GM10248 (cell line): ENCODE measurements at places on chromosomes 5 and 9.

- peak; percentile 50 for DNase-seq
Observed at GRCh38 chr5:151825445-151825844, 53.7 kb downstream of the G3BP1 start.

GRCh38 chr9:11749396-11749795, 943.8 kb upstream of the TYRP1 start:
- DNase-seq = no peak

DNA sequence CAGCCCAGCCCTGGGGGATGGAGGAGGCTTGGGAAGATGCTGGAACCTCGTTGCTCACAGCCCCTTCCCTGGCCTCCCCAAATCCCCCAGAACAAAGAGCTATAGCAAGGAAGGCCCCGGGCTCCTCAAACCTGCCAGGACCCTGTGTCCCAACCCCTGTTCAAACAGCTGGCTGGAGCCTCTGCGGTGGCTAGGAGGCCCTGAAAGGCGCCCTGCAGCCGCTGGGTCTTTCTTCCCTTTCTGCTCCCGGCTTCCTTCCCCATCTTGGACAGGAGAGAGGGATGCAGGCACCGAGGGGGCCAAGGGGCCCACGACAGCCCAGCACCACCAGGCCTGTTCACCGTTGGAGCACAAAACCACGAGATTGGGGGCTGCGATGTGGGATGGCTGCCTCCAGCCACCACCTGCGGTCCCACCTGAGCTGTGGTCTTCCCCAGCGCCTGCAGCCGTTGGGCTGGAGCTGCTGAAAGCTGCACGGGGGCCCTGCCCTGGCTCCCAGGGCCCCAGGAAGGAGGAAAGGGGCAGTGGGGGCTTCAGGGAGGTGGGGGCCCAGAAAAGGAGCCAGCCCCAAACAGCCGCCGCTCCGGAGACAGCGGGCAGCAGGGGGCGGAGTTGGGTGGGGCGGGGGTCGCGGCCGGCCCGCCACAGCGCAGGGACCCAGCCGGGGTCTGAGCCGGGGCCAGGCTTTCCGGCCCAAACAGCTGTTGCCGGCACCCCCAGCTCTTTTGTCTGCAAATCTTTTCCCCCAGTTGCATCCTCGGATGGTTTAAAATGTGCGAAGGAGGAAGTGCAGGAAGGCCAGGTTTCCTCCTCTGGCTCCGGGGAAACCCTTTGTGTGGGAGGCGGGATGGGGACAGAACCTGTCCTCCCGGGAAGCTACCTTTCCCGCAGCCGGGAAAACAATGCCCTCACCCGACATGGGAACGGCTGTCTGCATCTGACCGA, 16.1 kb downstream of the NOTCH1 start:
- no peak for DNase-seq

DNA sequence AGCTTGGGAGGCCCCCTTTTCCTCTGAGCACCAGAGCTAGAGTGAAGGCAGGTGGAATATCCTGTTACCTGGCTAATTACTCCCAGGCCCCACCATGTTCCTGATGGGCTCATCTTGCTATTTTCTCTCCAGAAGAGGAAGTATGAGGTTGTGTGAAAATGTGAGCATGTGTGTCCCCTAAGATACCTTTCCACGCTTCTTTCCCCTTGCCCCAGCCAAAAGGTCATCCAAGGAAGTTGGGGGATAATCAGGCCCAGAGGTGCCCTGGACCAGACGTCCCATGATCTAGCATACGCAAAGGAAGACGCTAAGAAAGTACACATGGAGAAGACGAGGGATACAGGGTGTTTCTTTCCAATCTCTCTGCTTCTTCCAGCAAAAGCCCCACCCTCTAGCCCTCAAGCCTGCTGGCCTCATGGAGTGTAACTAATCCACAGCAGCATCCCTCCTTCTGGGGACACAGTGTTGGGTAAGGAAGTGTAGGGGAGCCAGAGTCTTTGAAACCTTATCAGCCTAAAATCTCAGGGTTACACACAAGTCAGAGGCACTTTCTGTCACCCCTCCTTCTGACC, 115.3 kb downstream of the SLC1A3 start:
- DNase-seq = no peak

DNA sequence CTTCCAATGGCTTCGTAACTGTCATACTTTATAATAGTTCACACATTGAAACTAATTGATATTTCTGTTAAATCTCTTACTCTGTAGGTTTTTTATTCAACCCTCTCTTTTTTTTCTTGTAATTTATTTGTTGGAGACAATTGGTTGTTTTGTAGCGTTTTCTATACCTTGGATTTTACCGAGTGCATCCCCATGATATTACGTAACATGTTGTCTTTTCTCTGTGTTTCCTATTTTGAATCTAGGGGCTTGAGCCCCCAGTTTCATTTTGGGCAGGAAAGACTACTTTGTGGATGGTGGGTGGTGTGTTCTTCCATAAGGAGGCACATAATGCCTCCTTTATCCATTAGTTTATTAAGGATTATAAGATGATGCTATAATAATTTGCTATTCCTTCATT, 7.4 kb downstream of the MRPL22 start:
- DNase-seq = no peak

DNA sequence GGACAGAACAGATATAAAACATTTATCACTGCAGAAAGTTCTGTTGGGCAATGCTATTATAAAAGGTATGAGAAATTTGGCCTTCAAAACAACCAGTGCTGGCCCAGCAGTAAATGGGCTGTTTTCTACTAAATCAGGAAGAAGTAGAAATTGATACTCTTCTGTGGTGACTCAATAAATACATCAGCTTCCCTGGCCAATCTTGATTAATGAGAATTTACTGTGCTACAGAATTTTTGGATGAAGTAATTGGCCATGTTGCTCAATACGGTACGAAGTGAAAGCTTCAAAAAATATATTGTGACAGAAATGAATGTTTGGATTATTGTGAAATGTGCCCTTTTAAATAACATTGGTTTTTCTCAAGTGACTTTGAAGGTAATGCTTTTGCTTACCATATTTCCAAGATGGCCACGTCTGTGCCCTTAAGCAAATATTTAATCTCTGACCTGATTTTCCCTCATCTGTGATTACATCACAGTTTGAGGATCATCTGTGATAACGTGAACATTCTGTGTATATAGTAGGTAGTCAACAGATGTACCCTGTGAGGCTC, 4.2 kb downstream of the DNAJA1 start:
- DNase-seq = no peak

DNA sequence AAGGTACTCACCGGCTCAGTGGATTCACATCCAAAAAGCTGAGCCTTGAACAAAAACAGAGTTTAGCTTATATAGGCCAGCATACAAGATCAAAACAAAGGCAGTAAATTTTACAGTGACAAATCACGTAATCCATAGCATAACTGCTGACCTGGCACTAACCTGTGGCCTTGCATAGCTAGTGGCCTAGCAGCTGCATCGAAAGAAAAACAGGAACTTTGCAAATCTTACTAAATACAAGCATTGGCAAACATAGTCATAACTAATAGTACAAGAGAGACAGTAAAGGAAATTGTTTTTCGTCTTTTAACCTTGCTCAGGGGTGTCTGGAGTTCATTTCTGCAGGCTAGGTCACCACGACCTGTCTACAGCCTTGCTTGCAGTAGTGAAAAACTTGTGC, 4.8 kb downstream of the HSDL2 start:
- no peak for DNase-seq

GRCh38 chr9:133844398-133844784, 106.2 kb upstream of the SARDH start:
- no peak for DNase-seq

- no peak for DNase-seq
Observed at GRCh38 chr5:140607031-140607430, 25.9 kb downstream of the CD14 start.

GRCh38 chr9:77562019-77562748, 85.9 kb downstream of the GNA14 start:
- no peak for DNase-seq

DNA sequence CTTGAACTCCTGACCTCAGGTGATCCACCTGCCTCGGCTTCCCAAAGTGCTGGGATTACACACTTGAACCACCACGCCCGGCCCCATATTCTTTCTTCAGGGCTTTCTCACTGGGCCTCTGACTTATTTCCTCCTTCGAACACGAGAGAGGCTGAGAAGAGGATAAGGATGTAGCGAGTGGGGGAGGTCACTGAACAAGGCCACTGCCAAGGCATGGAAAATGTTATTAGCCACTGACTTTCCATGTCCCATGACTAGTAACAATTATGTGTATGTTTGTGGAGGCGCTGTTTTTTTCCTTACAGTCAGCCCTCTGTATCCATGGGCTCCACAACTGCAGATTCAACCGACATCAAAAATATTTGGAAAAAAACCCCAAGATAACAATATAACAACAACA, 12.3 kb upstream of the FCHSD1 start:
- no peak for DNase-seq

DNA sequence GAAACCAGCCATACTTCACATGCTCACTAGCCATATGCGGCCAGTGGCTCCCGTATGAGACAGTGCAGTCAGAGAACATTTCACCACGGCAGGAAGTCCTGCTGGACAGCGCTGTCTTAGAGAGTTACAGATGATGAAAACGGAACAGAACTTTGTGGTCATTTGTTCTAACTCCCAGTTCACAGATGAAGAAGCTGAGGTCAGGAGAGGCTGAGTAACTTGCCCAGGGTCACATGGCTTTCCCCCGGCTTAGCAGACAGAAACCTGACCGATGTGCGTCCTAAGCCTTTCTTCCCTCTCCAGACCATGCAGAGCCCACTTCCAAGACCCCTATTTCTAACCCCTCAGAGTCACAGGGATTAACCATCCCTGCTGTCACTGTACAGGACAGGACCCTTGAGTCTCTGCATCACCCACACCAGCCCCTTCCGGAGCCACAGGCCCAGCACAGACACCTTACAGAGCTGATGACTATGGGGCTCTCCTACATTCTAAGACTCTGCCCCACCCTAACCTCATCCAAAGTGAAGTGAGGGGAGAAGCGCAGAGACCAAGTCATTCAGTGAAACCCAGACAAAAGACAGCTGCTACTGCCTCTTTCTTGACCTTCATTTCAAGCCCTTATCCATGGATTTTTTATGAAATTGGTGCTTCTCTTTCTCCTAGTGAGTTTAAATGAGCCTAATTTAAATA, 86.9 kb downstream of the PTPN3 start:
- peak; percentile 68 for DNase-seq

- no peak for DNase-seq
Observed at GRCh38 chr5:132277971-132278853, 16.0 kb upstream of the SLC22A4 start.

GRCh38 chr9:112489039-112489546, 2.5 kb downstream of the KIAA1958 start:
- no peak for DNase-seq

- no peak for DNase-seq
Observed at GRCh38 chr5:175290379-175290778, 153.6 kb downstream of the DRD1 start.

GRCh38 chr5:73393611-73394489, 54.7 kb downstream of the FOXD1 start:
- DNase-seq = no peak

- no peak for DNase-seq
Observed at GRCh38 chr5:149284501-149284900, 12.8 kb downstream of the AFAP1L1 start.

- DNase-seq = peak; percentile 76
Observed at GRCh38 chr9:135887585-135888050, 19.7 kb downstream of the CAMSAP1 start.

DNA sequence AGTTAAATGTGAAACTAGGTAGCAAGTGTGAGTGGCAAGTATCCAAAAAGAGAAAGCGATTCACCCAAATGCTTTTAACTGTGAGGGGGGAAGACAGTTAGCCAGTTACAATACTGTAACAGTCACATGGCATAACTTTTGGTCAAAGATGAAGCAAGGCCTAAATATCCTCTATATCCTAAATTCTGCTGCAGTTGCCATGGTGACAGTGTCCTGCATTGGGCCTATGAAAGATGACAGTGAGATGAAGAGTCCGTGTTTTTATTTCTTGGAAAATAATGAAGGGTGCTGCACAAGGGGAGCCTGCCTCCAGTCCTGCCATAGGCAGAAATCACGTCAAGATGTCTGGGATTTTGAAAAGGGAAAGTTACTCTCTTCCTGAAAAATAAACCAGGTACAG, 534.6 kb downstream of the NTRK2 start:
- DNase-seq = no peak

DNA sequence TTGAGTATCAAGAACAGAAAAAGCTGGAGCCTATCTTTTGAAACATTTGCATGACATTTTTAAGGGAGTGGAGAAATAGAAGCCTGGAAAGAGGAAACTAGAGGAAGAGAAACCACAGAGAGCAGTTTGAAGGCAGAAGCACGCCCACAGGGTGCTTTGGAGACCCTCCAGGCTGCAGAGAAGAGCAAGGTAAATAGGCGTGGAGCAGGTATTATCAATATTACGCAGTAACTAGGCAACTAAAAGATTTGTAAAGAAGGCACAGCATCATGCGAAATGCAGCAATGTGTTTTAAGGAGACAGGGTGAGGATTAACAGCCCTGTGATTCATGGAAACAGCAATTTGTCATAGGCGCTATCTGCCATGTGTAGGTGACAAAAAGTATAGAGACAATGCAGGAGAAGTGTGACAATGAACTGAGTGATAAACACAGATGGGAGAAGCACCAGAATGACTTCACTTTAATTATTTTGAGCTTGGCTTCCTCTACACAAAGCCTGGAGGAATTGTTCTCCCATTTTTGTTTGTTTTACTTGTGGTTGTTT, 281.2 kb downstream of the BRINP1 start:
- DNase-seq = no peak

DNA sequence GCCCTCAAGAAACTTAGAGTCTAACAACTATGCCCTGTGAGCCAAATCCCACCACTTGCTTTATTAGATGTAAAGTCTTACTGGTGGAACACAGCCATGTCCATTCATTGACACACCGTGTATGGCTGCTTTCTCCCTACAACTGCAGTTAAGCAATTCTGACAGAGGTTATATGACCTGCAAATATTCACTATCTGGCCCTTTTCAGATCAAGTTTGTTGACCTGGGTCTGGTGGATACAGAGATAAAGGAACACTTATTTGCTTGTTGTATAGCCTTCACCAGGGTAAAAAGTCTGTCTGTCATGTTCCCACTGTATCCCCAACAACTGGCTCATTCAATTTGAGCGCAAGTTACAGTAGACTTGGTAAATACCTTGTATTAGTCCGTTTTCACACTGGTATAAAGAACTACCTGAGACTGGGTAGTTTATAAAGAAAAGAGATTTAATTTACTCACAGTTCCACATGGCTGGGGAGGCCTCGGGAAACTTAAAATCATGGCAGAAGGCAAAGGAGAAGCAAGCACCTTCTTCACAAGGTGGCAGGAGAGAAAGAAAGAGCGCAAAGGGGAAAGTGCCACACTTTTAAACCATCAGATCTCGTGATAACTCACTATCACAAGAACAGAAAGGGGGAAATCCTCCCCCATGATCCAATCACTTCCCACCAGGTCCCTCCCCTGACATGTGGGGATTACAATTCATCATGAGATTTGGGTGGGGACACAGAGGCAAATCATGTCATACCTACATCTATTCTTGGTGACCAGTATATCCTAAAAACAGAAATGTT, 27.9 kb downstream of the DEPDC1B start:
- DNase-seq = no peak
